ENCODE measurements at places on chromosomes 2 and 18.
A peak's percentile ranks its signal among the peaks of the same experiment; 100 is the strongest.

DNA sequence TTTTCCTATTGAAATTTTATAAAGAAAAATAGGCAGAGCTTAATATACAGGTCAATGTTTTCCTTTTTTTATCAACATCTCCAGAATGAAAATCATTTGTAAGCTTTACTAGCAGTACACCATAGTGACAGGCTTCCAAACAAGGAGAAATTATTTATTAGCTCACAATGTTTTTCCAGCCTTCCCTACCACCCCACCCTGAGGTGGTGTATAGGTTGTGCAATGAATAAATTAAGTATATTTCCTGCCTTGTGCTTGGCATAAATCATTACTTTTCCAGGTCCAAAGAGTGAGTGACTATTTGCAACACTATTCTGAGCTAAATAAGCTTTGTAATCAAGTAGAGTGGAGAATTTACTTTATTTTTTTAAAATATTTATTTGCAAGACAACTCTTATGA, 876.2 kb upstream of the POU3F3 start:
- no peak for DNase-seq

DNA sequence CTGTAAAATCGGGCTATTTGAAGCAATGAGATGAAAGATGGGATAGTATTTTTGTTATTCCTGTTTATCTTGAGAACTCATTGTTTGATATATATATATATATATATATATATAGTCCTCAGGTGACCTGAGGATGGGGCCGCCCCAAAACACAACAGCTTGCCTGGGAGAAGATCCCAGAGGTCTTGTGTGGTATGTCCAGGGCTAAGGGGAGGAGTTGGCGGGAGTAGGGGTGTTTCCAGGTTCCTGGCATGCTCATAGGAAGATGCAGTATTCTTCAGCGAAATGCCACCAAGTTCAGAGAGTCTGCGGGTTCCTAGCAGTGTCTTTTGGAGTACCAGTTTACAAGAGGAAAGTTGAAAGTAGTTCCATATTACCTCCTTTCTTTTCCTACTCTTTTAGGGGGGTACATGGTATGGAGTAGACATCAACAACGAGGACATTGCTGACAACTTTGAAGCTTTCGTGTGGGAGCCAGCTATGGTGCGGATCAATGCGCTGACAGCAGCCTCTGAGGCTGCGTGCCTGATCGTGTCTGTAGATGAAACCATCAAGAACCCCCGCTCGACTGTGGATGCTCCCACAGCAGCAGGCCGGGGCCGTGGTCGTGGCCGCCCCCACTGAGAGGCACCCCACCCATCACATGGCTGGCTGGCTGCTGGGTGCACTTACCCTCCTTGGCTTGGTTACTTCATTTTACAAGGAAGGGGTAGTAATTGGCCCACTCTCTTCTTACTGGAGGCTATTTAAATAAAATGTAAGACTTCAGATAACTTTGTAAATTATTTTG, 18.3 kb downstream of the CCT7 start:
- DNase-seq, result no peak

GRCh38 chr2:46381263-46381849, 84.1 kb downstream of the EPAS1 start:
- DNase-seq, result no peak

DNA sequence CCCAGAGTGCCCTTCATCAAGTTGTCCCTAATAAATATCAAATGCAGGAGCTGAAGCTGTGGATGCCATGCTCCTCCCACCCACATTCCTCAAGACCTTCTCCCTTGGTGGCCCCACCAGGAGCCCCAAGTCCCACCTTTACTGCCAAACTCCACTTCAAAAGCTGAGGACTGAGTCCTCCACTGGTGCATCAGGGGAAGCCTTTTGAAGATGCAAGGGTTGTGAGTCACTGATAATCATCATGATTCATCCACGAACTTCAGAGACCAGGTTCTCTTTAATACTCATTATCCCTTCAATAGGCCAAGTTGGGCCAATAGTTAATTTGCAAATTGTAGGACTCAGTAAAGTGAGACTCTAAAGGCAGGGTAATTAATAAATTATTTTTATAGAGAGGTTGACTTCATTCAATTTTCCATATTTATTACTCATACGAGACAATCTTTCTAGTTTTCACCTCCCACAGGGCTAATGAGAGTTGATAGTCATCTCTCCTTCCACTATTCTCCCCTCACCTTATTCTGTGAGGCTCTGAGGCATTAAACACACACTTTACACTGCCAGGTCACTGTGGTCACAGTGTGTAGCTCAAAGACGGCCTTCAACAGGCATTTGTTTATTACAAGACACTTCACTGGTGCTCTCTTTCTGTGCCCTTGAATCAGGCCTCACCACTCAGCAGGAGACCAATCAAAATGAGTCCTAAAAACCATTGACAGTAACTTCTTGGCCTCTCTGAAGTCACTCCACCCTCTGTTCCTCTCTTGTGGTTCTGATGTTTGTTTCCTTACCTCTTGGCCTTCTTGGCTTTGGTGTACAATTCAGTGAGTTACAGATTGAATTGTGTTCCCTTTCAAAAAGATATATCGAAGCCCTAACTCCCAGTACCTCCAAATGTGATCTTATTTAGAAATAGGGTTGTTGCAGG, 99.9 kb downstream of the TRIB2 start:
- no peak for DNase-seq

DNA sequence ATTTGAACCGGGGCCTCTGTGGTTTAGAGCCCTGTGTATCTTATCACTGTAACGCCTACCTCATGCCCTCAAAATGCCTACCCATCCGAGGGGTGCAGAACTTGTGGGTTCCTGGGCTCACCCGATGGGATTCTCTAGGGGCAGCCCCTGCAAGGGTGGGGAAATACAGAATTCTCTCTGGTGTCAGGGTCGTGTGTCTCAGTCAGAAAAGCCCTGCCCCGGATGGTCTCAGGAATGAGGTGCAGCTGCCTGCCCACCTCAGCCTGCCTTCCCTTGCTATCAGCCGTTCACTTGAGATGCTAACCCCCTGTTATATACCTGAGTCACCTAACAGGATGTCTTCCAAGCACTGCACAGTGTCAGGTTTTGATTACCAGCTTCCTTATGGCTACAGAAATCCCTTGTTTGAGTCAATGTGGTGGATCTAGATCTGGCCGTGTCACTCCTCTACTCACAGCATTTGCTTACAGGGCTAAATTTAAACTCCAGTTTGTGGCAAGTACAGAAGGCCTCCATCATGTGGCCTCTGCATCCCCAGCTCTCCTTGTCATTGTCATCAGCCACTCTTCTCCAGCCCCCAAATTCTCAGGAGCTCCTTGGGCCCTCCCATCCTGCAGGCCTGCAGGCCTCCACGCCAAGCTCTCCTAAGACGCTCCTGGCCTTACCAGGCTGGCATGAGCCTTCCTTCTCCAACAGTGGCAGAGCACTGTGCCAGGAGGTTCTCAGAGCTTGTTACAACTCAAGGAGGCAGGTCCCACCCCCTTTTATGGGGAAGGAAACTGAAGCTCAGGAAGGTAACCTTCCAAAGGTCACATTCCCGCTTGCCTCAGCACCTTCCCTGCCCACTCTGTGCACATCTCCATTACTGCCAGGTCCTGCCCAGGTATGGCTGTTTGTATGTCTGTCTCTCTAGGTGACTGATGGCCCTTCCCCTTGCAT, 14.3 kb upstream of the MAP3K2 start:
- no peak for DNase-seq

GRCh38 chr18:74251297-74252038, 40.3 kb downstream of the CYB5A start:
- no peak for DNase-seq

GRCh38 chr2:138016351-138017087, 52.2 kb downstream of the HNMT start:
- no peak for DNase-seq

DNA sequence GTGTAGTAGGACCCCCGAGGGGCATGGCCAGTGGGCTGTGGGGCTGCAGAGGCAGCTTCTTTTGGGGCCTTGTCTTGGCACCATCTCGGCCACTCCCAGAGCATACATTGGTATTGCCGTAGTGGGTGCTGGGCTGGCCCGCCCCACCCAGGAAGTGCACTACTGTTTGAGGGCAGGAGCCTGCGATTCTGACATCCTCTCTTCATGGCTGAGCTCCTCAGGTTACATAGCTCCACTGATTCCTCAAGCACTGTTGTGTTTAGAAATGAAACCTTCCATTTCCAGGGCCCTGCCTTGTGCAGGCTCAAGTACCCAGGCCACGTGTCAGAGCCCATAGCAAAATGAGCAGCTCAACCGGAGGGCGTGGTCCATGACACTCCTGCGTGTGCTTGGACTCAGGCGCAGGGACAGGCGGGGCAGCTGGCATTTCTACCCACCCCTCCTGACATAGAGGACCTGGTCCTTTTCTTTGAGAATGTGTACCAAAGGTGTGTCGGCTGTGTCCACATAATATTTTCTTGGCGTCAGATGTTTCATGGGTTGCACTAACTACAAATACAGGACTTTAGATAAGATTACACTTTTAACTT, 67.9 kb downstream of the DGKD start:
- DNase-seq, result no peak

DNA sequence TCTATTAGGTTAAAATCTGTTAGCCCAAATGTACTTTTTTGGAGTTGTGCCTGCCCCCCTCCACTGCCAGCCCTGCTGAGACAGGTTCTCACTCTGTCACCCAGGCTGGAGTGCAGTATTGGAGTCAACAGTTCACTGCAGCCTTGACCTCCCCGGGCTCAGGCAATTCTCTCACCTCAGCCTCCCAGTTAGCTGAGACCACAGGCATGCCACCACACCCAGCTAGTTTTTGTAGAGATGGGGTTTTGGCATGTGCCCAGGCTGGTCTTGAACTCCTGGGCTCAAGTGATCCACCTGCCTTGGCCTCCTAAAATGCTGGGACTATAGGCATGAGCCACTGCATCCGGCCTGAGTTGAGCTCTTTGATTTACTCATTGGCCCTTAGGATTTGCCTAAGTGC, 110.7 kb downstream of the ICA1L start:
- DNase-seq, result no peak

- no peak for DNase-seq
Measured at GRCh38 chr18:28905509-28905908, 728.6 kb upstream of the CDH2 start.

- DNase-seq, result no peak
Measured at GRCh38 chr18:33702625-33703024, 124.6 kb downstream of the ASXL3 start.

DNA sequence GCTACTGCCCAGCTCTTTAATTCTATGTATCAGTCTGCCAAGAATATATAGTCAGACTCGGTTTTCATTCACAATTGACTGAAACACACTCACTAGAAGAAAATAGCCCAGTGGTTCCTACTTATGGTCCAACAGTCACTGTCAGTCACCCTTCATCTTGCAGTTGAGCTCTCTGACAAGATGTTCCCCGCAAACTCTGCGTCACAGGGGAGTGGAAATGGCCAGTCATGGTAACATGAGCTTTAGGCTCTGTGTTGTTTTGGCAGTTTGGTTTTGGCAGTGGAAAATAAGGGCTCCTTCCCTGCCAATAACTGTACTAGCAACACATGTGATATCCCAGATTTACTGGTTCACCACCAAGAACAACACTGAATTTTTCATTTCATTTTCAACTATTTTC, 122.5 kb downstream of the PRPF40A start:
- DNase-seq, result no peak

DNA sequence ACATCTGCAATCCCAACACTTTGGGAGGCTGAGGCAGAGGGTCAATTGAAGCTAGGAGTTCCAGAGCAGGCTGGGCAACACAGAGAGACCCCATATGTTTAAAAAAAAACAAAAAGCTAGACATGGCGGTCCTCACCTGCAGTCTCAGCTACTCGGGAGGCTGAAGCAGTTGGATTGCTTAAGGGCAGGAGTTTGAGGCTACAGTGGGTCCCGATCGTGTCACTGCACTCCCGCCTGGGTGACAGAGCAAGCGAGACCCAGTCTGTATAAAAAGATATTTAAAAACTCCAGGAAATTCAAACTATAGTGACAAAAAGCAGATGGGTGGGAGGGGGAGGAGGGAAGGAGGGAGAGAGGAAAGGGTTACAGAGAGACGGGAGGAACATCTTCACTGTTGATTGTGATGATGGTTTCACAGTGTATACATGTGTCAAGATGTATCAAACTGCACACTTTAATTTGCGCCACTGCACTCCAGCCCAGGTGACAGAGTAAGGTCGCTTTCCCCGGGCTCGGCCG, 942 bp upstream of the ZNF236 start:
- DNase-seq, result peak; percentile 8

- DNase-seq, result no peak
Measured at GRCh38 chr2:161546635-161547034, 77.6 kb upstream of the SLC4A10 start.

DNA sequence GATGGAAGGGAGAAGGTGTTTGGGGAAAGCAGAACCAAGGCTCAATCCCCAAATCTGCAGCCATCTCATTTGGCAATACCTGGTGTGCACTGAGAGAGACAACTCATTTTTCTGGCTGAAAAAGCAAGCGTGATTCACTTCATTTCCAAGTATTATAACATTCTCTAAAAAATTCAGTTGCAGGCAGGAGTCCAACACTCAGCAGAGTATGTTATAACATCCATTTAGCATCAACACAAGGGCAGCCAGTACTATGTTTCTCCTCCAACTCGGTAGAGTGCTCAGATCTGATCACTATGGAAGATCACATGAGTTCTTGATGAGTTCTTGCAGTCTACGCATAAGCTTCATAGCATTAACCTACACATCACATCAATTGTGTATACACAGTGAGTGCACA, 99.4 kb upstream of the PID1 start:
- DNase-seq, result no peak

GRCh38 chr2:173290046-173290445, 64.6 kb upstream of the CDCA7 start:
- DNase-seq, result no peak

DNA sequence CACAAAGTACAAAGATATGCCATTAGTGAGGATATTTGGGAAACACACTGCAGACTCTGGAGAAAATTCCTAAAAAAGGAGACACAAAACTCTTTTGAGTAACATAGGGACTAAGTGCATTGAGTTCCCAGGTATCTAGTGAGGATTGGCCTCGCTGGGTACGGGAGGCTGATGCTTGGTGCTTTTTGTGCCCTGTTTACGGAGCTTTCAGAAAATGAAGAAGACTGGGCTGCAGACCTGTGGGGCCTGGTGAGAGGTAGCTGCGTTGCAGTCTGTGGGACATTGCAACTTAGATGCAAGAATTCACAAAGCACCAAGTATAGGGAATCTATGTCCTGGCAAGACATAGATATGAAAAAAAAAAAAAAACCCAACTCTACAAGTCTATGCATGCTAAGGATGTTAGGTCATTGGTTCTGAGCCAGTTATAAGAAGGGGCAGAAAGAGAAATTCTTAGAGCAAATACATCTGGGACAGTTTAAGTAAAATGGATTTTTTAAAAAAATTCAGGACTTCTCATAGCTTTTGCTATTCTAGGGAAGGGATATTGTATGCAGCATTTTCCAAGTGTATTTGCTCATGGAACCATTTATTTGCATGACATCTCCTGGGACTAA, 156.0 kb downstream of the SLC4A3 start:
- no peak for DNase-seq

- DNase-seq, result no peak
Measured at GRCh38 chr2:150432312-150432625, 55.2 kb downstream of the RND3 start.

- no peak for DNase-seq
Measured at GRCh38 chr2:127254386-127254981, 34.4 kb upstream of the CYP27C1 start.

- DNase-seq, result no peak
Measured at GRCh38 chr2:18440141-18440661, 120.3 kb downstream of the RDH14 start.

GRCh38 chr18:3648200-3648599, 198.2 kb downstream of the TGIF1 start:
- DNase-seq, result peak; percentile 32
